ENCODE measurements at places on chromosomes 11 and 22. TPM values are rescaled to one million over a fixed set of nuclear protein-coding genes. Genes with fewer than 3 reads are reported as not detected.

GRCh38 chr11:19200410-19201201, 1.2 kb downstream of the CSRP3 start:
- DNase-seq: no peak

GRCh38 chr22:41870786-41871185, 37.9 kb downstream of the SREBF2 start:
- no peak for DNase-seq

GRCh38 chr11:12539572-12539971, 134.6 kb upstream of the TEAD1 start:
- no peak for DNase-seq

DNA sequence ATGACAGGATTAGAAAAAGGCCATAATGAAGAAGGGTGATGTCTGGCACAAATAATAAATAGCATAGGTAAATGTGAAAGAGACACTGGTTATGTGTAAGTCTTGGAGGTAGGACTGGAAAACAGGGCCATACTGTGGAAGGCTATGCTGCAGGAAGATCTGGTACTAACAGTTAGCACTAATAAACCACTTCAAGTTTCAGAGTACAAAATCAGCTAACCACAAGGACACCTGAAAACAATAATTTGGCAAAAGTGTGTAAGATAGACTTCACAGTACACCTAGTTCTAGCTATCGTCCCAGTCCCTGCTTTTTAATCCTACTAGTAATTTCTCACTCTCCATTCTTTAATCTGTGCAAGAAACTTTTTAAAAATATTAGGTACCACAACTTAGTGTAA, 44.3 kb downstream of the CWF19L2 start:
- no peak for DNase-seq

Gene FOLR1
- total RNA-seq: 1.2 TPM

DNA sequence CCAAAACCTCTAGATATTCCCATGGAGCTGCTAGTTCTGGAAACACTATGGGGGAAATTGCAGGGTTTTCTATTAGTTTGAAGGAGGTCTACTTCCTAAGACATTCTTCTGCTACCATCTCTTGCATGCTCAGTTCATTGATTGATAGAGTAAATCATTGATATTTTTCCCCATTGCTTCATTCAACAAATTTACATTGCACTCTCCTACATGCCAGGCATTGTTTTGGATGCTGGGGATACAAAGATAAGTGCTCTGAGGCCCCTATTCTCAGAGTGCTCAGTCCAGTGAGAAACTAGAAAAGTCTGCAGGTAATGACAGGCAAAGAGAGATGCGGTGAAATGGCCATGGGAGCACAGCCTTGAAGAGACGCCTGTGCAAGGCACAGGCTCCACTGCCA, 313.1 kb downstream of the KIRREL3 start:
- no peak for DNase-seq

- DNase-seq: no peak
Observed at GRCh38 chr11:548700-549603, 11.6 kb downstream of the LMNTD2 start.

Data from Right ventricle myocardium inferior (tissue), 1 donor.